ENCODE measurements at places on chromosomes 7 and 10.

DNA sequence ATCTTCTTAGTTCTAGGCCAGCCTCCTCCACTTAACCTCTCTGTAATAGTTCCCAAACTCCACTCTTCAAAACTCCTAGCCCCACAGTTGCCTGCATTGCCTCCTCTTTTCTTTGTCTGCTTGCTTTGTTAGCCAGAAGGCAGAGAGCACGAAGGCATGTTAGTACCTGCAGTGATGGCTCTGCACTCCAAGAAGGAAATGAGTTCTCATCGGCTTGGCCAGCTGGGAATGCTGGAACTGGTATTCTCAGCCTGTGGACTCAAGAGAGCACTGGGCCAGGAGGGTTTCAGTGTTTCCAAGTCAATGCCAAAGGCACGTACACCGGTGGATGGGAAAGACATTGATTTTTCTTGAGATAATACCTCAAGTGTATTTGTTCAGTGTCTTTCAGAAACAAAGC lies 66.3 kb upstream of the HABP2 start:
- DNase-seq = no peak

DNA sequence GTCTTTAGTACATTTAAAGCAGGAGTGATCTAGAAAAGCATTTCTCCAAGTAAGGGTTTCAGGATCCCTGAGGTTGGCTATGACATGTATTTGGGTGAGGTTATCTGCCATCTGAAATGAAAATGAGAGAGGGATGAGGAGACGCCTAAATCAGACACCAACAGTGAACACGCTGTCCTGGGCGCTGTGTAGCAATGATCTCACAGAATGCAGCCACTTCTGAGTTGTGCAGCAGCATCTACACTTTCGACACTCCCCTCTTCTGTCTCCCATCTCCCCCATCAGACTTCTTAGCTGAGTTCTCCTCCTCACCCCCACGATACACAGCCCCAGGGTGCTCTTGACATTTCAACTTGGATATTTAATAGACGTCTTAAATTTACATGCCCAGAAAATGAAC lies 95.4 kb downstream of the SVIL start:
- no peak for DNase-seq

DNA sequence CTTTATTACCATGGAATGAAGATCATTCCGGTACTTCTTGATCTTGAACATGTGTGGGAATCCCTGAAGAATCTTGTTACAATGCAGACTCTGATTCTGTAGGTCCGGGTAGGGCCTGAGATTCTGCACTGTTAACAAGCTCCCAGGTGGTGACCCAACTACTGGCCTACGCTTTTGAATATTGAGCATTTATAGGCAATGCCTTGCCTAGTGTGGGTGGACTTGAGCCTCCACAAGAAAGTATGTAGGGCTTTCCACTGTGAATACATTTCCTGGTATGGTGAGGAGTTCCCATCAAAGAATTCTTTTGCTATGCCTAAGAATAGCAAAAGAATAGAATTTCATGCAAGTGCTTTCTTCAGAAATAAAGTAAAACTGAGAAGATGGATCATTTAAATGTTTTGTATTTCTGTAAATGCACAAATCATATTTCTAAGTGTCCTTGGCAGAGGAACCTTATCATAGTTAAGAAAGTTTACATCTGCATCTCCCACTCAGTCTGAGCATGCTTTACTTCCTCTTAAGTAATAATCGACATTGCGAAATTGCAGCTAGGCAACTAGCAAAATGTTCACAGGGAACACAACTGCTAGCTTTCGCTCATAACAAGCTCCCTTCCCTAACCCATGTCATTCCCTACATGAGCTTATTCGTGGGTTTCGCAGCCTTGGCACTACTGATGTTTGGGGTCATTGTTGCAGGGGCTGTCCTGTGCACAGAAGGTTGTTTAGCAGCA lies 71.4 kb downstream of the AHR start:
- no peak for DNase-seq

DNA sequence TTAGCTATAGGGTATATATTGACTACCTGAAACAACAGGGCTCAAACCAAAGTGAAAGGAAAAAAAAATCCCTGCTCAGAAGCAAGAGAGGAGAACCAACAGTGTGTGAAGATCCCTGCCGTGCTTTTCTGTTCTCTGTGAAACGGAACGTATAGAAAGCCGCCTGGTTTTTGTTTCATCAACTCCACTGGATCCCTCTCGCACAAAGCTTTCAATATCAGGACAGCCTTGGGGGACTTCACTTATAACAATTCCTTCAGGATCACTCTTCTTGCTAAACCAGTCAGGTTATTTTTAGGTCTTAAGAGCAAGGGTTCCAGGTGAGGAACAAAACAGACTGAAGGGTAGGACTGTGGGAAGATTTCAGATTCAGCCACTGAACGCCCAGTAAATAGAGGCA lies 151.1 kb upstream of the CACNA2D1 start:
- DNase-seq = no peak

GRCh38 chr7:11690395-11690794 lies 141.6 kb downstream of the THSD7A start:
- no peak for DNase-seq

- peak; percentile 69 for DNase-seq
Observed at GRCh38 chr7:29564496-29565223, 1.0 kb downstream of the PRR15 start.

GRCh38 chr10:133335246-133336117 lies 1.2 kb downstream of the CALY start:
- peak; percentile 75 for DNase-seq

GRCh38 chr7:32694182-32694581 lies 197.4 kb downstream of the KBTBD2 start:
- DNase-seq = no peak

GRCh38 chr7:567305-567883 lies 47.7 kb upstream of the PDGFA start:
- no peak for DNase-seq

DNA sequence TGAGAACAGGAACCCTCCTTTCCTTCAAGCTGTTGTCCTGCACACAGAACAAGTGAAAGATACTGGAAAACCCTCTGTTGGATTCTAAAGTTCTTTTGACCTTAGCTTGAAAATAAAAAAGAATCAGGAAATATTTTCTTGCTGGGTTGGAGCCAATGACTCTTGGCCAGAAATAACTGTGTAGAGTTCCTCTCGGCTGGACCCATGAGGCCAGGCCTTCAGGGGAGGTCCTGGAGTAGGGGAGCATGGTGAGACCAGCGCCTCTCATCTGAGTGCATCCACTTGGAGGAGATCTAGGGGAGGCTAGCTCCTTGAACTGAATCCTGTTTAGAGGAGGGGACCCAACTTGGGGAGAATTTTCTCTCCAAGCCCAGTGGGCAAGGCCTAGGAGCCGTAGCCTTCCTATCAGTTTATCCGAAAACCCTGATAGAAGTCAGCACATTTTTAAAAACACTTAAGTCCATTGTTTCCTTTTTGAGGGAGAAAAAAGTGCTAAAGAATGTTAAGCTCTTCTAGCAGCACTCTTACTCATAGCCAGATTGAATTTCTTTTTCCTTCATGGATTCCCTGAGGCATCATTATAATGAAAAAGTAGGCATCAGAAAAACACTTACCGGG lies 635.7 kb upstream of the ANKRD30A start:
- DNase-seq = no peak

DNA sequence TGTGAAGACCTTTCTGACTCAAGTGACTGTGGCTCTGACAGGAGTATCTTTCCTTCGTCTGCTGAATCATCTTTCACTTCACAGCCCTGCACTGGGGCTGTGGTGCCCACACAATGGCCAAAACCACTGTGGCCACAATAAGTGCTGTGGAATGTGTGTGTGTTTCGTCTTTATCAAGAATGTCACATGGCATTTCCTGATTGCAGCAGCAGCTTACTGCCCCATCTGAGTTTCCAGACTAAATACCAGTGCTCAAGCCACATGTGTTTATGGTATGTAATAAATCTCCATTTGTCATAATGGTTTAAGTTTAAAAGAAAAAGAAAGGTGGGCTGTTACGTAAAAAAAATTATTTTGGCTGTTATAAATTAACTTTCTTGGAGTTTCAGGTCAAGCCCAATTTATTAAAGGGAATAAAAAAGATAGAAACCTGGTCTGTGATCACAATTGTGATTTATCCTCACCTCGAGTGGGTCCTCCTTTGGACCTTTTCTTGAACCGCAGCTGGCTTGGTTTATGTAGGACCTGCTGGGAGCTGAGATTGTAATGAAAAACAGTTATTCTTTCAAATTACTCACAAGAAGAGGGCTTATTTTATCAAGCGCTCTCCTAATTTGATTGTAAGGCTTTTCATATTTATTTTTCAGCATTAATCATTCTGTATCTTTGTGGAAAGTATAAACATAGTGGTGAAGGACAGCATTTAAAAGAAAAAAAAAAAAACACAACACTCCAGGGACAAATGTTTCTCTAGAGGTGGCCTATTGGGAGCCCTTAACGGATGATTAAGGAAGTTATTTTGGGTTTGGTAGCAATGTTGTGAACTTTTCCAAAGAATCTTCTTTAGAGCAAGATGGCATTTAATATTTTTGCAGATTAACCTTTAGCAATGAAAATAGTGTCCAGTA lies 116.2 kb downstream of the LRMDA start:
- no peak for DNase-seq

GRCh38 chr10:33623669-33624068 lies 289.2 kb upstream of the NRP1 start:
- DNase-seq = no peak

DNA sequence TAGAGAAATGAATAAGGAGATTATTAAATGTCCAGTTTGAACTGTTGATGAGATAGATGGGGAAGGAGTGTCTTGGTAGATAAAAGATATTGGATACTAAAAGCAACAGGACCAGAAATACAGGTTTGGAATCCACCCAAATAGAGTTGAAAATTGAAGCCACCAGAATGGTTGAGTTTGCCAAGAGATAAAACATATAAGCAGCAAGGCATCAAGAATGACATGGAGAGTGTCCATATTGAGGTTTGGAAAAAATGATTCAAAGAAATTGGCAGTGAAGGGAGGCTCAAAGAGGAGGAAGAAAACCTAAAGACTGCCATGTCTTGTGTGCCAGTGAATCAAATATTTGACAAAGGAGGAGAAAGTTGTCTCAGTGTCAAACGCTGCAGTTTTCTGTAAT lies 24.2 kb downstream of the CFAP69 start:
- no peak for DNase-seq

GRCh38 chr10:58830697-58831096 lies 318.0 kb downstream of the BICC1 start:
- DNase-seq = no peak

DNA sequence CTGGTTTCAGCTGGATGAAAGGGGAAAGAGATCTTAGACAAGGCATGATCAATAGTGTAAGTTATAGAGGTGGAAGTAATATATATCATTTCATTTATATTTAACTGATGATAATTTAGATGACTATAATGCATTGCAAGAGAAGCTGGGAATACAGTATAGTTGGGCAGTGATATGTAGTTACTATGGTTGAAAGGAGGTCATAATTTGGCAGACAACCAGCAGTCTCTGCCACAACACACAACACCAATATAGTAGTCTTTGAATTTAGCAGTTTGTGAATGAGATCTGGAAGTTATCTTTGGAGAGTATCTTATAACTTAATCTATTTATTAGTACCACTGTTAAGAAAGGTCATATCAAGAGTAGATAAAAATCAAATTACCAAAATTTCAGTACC lies 39.9 kb downstream of the TAX1BP1 start:
- no peak for DNase-seq

- no peak for DNase-seq
Observed at GRCh38 chr7:117858712-117859111, 14.5 kb downstream of the CTTNBP2 start.

- no peak for DNase-seq
Observed at GRCh38 chr10:21570761-21571521, 36.9 kb downstream of the MLLT10 start.

DNA sequence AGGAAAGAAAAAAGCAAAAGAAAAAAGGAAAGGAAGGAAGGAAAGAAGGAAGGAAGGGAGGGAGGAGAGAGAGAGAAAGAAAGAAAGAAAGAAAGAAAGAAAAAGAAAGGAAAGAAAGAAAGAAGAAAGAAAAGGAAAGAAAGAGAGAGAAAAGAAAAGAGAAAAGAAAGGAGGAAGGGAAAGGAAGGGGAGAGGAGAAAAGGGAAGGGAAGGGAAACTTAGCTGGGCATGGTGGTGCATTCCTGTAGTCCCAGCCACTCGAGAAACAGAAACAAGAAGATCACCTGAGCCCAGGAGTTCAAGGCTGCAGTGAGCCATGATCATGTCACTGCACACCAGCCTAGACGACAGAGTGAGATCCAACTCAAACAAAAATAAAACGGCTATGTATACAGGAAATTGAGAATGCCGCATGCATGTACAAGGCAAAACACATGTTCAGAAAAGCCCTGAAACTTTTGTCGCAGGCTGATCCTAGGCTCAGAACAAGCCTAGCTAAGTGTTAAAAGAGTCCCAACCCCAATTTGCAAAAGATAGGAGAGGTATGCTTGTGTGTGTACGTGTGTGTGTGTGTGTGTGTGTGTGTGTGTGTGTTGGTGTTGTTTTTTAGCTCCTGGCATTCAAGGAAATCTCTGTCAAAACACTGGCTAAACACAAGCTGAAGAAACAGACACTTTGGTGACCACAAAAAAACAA lies 6.6 kb upstream of the NPC1L1 start:
- DNase-seq = no peak

- DNase-seq = no peak
Observed at GRCh38 chr10:123864923-123865322, 26.7 kb downstream of the CPXM2 start.

DNA sequence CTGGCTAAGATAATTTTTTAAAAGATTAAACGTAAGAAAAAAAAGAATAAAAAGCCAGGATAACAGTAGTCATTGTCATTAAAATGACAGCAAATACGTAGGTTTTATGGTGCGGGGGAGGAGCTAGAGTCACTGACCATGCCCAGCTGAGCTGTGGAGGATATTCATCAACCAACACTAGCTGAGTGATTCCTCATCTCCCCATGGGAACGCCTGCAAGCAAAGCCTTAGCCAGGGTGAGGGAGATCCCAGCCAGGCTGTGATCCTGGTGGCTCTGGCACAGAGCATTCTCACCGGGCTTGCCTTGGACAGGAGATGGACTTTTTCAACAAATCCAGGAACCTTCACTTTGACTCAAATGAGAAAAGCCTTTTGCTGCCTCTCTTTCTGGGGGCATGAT lies 94.2 kb downstream of the HIP1 start:
- no peak for DNase-seq

- DNase-seq = no peak
Observed at GRCh38 chr10:46080886-46081285, 34.8 kb upstream of the MSMB start.

DNA sequence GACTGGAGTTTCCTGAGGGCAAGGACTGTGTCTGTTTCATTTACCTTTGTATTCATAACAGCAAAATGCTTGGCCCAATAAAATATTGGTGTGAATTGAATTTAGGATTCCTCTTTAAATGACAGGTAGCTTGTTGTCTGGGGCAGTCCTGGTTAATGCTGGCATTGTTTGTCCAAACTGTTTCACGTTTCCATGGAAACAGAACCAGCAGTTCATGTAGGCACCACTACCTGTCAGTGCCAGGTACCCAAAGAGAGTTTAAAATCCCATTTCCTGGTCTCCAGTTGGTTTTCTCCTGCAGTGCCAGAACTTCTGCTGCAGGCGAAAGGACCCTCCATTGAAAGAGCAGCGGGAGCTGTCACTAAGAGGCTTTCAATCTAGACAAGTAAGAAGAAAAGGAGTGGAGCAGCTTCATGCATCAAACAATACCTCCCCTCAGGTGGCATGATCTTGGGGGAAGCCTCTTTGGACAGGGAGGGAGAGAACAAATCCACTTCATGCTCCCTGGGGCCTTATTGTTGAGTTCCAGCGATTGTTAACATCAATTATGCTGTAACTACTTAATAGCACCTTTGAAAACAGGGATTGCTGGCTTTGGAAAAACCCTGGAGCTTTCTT lies 109.6 kb downstream of the KIF20B start:
- DNase-seq = no peak
